ENCODE measurements at places on chromosomes 7 and 10.

GRCh38 chr7:76057813-76058145 is 9.9 kb downstream of the MDH2 start:
- no peak for DNase-seq

GRCh38 chr10:5584895-5585516 is 60.2 kb downstream of the CALML3 start:
- no peak for DNase-seq

GRCh38 chr7:25860275-25861163 is 291.5 kb upstream of the NFE2L3 start:
- no peak for DNase-seq

- DNase-seq, result no peak
Measured at GRCh38 chr7:125253452-125254190, 324.0 kb upstream of the POT1 start.

DNA sequence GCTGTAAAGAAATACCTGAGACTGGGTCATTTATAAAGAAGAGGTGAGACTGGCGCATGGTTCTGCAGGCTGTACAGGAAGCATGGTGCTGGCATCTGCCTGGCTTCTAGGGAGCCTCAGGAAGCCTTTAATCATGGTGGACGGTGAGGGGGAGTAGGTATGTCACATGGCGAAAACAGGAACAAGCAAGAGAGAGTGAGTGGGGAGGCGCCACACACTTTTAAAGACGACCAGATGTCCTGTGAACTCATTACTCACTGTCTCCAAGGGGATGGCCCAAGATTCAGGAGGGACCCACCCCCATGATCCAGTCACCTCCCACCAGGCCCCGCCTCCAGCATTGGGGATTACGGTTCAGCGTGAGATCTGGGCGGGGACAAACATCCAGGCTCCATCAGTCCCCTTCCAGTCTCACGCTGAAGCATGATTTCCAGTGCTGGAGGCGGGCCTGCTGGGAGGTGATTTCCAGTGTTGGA is 3.2 kb downstream of the ZNF316 start:
- peak; percentile 33 for DNase-seq

- no peak for DNase-seq
Measured at GRCh38 chr7:112407261-112407660, 43.0 kb upstream of the IFRD1 start.

- no peak for DNase-seq
Measured at GRCh38 chr7:101757879-101758278, 59.5 kb upstream of the CUX1 start.

DNA sequence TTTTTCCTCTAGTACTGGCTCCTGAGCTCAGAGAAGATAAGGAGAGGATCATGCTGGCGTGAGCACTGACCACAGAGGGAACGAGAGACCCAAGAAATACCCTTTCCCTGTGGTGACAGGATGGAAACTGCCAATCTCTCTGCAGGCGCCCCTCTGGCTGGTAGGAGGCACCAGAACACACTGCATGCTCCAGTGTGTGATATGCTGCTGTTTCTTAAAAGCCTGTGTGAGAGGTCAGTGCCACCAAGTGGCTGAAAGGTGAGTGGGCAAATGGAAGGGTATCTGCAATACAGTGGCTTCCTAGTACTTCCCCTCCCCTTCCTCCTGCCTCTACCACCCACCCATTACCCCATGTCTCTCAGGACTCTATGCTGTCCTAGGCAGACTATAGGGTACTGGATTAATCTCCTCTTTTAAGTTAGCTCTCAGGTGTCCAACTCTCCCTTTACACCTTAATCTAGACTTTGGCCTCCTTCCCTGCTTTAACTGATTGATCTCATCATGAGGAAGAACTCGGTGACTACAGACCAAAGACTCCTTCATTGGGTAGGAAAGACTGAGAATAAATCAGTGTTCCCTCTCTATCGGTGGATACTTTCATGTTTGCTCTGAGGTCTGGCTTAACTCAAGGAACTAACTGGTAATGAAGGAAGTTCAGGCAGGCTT is 283.6 kb downstream of the ADRA2A start:
- DNase-seq, result no peak

DNA sequence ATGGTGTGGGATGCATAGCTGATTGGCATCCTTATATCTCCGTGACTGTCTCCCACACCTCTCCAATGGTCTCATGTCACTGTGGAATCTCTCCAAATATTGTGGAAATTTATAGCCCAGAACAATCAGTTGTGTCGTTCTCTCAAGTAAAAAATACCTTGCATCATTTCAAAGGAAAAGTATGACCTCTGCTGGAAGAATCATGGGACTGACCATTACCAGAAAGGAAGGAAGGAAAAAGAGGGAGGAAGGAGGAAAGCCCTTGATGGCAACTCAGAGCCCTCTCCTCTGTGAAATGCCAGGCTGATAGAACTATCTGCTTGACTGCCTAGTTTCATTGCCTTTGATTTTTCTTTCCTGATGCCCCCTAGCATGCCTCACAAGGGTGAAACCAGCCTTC is 76.3 kb downstream of the FOXI2 start:
- DNase-seq, result no peak

All from stimulated activated CD4-positive, alpha-beta T cell treated with anti-CD3 and anti-CD28 coated beads, Interleukin-12 subunit alpha, Interleukin-12 subunit beta, amount 100 ng/mL, for 24 hours (primary cell).